Epithelial cell of esophagus (primary cell): ENCODE measurements at places on chromosomes 4 and X.

GRCh38 chrX:56784666-56785065 is 55.6 kb downstream of the NBDY start:
- no peak for DNase-seq

DNA sequence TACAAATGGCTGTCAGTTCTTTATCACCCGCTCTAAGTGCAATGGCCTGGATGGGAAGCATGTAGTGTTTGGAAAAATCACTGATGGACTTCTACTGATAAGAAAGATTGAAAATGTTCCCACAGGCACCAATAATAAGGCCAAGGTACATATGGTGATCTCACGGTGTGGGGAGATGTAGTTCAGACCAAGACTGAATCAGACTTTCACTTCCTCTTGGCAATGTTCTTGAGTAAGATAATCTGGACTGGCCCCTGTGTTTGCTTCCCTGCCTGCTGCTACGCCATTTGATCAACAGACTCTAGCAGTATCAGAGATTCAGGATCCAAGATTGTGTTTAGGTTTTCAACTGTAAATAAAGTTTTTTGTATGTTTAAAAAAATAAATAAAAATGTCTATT is 682.2 kb upstream of the AMOT start:
- DNase-seq, result peak; percentile 20

DNA sequence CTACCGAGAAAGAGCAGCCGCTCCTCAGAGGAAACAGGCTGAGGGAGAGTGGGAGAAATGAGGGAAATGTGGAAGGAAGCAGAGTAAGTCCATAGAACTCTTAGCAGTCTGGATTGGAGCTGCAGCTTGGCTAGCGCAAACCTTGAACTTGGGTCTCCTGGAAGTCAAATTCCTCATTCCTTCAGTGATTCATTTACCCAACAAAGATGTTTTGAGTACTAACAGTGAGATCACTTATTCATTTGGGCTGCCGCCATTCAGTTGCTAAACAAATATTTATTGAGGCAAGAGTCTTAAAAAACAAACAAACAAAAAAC is 51.5 kb downstream of the SEL1L3 start:
- DNase-seq, result no peak

- peak; percentile 83 for DNase-seq
Measured at GRCh38 chr4:184267673-184268583, 50.3 kb upstream of the ENPP6 start.

DNA sequence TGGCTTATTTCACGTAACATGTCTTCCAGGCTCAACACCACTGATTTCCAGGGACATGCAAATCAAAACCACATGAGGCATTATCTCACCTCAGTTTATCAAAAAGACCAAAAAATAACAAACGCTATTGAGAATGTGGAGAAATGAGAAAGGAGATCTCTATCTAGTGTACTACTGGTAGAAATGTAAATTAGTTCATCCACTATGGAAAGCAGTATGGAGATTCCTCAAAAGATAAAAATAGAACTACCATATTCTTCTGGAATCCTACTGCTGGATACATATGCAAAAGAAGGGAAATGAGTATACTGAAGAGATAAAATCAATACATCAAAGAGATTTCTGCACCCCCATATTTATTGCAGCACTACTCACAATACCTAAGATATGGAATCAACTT is 329.6 kb upstream of the NDST3 start:
- DNase-seq, result no peak

DNA sequence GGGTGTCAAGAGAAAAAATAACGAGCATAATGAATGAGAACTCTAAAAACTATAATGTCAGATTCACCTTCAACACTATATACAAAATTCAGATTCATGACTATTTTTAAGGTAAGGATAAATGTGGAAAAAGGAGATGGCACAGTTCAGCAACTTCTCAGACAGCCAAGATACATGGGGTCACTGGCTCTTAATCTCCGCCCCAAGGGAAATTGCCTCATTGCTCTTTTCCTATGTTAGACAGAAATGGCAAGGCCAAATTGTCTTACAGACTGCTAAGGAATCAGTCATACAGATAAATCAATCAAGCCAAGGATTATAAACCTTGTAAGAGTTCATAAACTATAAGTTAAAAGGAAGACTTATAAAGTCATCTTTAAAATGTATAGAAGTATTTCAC is 183.4 kb downstream of the OPHN1 start:
- DNase-seq, result no peak

DNA sequence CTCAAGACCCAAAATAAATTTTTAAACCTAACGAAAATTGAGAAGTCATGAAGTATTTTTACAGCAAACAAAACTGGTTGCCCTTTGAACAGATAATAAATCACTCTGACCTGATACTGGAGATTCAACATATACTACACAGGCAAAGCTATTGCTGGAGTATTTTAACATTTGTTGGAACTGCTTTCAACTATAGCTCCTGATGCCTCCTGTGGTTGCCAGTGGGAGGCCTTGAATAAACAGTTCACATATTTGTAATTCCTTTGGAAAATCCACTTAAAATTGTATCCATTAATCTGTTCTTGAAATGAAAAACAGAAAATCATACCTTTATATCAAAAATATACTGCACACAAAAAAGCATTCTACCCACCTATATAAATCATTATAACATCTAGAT is 605.1 kb downstream of the KCTD8 start:
- no peak for DNase-seq

- peak; percentile 15 for DNase-seq
Measured at GRCh38 chrX:119238557-119238956, 2.5 kb downstream of the PGRMC1 start.

- no peak for DNase-seq
Measured at GRCh38 chr4:149838036-149838435, 22.4 kb upstream of the IQCM start.

GRCh38 chr4:88756149-88756548 is 58.5 kb upstream of the NAP1L5 start:
- DNase-seq, result no peak

- peak; percentile 42 for DNase-seq
Measured at GRCh38 chrX:100864657-100865391, 9.3 kb downstream of the NOX1 start.

DNA sequence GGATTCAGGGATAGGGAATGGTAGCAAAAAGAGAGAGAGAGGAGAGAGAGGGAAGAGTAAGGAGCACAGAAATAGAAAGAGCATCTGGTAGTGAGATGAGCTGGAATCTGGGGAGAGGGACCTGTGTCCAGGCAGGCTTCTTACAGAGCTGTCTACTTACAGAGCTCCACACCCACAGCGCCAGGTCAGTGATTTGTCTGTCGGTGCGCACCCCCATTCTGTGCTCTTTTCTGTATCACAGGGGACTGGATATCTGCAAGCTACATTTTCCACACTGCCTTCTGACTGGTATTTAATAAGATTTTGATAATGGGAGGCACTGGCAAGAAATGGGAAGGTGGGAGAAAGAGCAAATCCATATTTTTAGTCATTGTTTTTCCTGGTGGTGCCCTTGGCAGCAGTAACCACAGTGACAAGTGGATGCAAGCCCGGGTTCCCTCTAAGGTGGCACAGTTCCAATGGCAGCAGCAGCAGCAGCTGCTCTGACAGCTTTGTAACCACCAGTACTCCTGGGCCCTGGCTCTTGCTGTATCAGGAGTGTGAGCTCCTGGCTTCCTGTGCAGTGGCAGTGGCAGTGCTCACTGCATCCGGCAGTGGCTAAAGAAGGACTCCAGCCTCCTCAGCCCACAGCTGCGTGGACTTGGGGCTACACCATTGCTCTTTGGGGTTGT is 300.5 kb downstream of the TRIML1 start:
- DNase-seq, result peak; percentile 86

DNA sequence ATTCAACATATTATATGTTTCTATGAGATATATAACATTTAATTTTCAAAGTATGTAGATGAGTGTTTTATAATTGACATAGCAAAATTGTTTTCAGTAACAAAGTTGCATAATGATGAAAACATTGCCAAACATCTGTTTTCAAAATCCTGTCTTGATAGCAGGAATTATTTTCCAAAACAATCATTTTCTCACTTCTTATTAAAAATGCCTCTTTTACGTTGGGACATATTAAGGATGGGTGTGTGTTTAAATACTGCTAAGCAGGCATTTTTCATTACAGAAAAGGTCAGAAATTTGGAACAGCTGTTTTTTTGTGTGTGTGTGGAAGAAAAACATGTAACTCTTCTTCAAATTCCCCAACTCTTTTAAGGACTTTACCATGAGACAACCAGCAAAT is 452.0 kb downstream of the SPRY1 start:
- DNase-seq, result no peak

GRCh38 chrX:32443841-32444240 is 767.5 kb downstream of the DMD start:
- no peak for DNase-seq

GRCh38 chr4:123649645-123650391 is 253.2 kb downstream of the SPRY1 start:
- DNase-seq, result peak; percentile 94

GRCh38 chr4:85370400-85371032 is 104.4 kb upstream of the ARHGAP24 start:
- peak; percentile 64 for DNase-seq

- DNase-seq, result peak; percentile 92
Measured at GRCh38 chrX:149628280-149628679, 3.3 kb downstream of the TMEM185A start.

DNA sequence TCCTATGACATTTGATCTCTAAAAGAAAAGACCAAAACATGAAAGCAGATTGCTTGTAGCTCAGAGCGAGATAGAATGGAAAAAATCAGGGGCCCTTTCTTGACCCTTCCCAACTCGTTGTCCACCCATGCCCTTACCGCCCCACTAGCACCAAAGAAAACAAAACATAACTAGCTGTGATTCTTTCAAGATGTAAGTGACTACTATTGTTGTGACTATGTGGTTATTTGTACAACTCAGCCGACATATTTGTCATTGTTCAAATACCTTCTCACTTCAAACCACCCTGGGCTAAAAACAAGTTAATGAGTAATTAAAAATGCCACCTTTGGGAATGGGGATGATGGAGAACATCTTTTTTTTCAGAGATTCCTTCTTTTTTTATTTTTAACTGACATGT is 171.2 kb upstream of the GPC4 start:
- peak; percentile 28 for DNase-seq

DNA sequence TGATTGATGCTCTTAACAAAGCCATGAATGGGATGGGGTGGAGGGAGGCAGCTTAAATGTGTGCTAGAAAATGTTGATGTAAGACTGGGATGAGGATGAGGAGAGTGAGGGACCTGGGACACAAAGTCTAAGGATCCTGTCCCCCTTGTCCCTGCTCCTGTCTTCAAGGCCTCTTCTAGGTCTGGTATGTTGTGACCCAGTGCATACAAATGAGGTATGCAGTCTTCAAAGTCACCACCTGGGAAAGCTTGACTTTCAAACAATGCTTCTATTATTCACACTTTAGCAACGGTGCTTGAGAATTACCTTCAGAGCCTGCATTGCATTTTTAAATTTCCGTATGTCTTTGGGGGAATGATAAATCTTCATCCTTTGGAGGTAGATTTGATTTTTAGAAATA is 88.4 kb upstream of the SLC34A2 start:
- DNase-seq, result no peak

DNA sequence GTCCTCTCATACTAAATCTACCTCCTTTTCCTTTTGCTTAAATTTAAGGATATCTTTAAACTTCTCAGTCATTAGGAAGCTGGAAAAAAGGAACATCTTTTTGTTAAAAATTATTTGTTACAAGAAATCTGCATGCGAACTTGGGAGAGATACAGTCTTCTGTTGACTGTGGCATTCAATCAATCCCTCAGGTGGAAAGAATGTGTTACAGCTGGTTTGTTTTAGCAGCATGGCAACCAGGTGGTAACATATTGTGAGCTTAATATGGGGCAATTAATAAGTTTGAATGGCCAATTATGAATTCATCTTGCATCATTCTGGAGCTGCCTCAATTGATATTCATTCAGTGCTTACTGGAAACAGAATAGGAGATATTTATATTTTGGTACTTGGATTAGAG is 135.0 kb downstream of the GC start:
- DNase-seq, result peak; percentile 8

DNA sequence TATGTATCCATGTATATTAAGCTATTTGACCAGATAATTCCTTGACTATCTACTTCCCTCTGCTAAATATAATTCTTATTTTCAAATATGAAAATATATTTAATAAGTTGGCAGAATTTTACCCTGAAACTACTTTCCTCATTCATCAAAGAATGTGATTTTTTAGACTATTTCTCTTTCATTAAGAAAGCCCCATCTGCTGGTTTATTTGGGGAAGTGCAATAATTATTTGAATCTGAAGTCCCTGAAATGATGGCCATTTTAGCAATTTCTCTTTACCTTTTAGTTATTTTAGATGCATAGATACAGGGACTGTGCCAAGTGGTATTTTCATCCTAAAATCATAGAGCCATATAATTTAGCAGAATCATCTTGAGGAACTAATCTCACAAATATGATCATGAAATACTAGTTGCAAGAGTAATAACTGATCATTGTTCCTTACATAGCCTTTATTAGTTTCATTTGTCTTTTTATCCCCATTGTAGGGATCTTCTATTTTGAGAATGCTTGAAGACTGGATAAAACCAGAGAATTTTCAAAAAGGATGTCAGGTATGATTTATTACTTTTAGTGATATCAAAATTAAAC is 39.0 kb downstream of the ENPEP start:
- peak; percentile 37 for DNase-seq

DNA sequence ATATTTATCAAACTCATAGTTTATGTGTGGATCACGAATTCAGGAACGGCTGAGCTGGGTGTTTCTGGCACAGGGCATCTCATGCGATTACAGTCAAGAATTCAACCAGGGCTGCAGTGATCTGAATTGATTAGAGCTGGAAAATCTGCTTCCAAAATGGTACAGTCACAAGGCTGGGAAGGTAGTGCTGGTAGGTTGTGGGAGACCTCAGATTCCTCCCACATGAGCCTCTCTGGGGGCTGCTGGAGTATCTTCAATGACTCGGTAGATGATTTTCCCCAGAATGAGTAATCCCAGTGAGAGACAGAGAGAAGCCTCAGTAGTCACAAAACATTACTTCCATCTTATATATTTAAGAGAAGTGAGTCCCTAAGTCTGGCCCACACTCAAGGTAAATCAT is 36.2 kb upstream of the PRDX4 start:
- DNase-seq, result no peak

GRCh38 chr4:126526335-126526734 is 1106.4 kb upstream of the INTU start:
- no peak for DNase-seq

DNA sequence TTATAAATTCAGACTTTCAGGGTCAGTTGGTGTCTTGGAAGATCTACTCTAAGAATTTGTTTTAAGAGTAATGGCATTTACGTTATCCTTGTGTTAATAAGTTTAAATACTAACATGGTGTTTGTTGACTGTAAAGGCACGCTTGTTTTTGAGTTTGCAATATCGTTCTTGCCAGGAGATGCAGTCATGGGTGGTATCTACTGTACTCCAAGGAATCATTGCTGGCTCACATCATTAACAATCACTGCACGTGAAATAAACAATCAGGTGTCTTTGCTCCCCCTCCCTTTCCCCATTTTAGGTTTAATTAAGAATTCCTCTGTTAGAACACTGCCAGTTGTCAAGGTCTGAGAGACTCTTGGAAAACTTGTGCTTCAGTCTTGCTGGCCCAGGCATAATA is 1.6 kb downstream of the HHIP start:
- DNase-seq, result no peak

GRCh38 chrX:97685753-97686152 is 802.0 kb downstream of the RPA4 start:
- DNase-seq, result peak; percentile 49
